ENCODE measurements at places on chromosomes 6 and 20.

- DNase-seq = no peak
Observed at GRCh38 chr6:1618311-1619097, 8.8 kb downstream of the FOXC1 start.

DNA sequence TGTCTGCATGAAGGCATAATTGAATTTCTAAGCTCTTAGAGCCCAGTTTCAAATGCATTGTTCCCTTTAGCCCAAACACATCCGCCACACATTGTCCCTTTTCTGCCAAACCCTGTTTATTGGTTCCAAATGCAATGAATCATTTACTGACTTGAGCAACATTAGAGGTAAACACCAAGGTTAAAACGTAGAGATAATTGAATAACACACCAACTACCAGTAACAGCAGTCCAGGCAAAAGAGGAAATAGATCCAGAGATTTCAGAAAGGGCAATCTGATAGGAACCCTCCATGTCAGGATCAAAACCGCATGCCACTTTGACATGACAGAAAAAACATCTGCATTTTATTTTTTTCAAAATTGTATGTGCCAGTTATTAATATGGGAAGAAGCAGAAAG, 114.8 kb downstream of the PKHD1 start:
- DNase-seq = no peak

GRCh38 chr6:157266274-157267101, 56.8 kb downstream of the TMEM242 start:
- DNase-seq = no peak

- no peak for DNase-seq
Observed at GRCh38 chr6:154343473-154344308, 12.9 kb downstream of the IPCEF1 start.

DNA sequence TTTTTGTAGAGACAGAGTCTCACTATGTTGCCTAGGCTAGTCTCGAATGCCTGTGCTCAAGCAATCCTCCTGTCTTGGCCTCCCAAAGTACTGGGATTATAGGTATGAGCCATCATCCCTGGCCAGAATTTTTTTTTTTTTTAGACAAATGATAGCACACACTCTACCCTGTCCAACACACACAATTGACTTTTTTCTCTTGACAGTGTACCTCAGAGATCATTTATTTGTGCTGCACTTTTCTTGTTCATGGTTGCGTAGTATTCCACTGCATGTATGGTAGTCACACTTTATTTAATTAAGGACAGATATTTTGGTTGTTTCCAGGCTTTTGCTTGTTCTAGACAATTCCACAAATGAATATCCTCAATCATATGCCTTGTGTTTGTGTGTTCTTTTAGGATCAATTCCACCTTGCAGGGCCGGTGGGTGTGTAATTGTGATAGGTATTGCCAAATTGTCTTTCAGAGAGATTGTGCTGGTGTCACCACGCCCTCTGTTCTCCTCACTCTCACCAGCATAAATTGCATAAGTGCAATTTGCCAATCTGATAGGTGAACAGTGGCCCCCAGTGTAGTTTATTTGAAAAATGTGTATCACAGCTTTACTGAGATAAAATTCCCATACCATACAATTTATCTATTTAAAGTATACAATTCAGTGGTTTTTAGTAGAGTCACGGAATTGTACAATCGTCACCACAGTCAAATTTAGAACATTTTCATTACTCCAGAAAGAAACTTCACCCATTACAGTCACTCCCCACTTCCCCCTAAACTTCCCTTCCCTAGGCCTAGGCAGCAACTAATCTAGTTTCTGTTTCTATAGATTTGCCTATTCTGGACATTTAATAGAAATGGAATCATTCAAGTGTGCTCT, 20.1 kb downstream of the SRC start:
- DNase-seq = peak; percentile 61

DNA sequence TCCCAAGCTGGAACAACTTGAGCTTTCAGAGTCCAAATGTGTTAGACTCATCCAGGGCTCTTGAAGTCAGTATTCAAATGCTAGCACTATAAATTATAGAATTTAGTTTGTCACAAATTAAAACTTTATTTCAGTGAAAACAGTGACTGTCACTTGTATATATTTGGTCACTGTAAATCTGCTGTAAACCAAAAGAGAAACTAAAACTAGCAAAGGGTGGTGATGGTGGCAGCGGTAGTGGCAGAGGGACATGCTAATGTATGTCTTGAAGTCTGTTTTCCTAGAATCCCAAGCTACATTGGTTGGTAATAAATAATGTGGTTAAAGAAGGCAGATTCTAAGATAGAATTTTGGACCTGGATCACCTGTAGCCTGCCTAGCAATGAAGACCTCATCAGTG, 140.4 kb upstream of the CENPW start:
- DNase-seq = no peak

DNA sequence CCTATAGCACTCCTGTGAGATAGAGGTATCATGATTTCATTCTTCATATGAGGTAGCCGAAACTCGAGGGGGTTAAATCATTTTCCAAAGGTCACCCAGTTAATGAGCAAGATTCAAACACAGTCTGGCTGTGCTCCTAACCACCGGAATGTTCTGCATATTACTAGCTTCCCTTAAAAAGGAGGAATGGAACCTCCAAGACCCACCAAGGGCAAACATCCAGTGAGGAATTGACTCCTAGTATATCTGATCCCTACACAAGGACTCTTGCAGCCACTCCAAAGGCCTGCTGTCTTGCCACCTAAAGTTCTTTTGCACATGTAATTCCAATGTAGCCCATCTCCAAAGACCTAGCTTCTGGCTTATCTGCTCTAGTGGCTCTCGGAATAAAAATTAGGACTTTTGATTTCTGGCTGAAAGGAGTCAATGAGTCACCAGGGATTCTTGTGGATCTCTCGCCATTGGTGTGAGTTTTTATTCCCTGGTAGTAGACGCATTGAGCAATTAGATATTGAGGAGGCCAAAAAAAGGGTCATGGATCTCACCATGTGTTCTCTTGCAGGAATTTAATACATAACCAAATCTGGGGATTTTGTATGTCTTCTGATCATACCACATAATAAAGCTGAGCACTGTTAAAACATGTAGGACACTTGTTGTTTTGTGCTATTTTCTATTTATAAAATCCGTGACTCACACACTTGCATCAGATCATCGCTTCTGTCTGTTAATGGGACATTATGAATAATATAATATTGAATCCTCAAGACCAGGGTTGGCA, 9.1 kb downstream of the BCAS1 start:
- DNase-seq = no peak

DNA sequence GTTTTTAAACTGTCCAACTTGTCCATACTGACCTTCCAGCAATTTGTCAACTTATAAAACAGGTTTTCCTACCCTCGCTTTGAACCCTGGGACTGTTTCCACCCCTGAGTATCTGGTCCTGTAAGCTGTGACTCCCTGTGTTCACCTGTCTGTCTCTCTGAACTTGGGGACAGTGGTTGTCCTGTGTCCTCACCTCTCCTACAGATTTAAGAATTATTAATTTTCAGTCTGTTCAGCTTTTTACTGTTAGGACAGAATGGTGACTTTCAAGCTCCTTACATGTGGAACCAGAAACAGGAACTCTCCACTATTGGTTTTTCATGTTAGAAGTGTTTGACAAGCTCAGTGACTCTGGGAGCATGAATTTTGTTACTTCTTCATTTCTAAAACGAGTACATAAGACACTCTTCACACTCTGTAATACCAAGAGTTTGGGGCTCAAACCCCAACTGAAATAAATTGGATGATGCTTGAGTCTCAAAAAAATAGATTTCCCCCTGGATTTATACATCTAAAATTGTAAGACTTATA, 713.9 kb downstream of the COL12A1 start:
- DNase-seq = no peak

- DNase-seq = no peak
Observed at GRCh38 chr20:53699085-53699674, 105.5 kb upstream of the ZNF217 start.

GRCh38 chr20:54184071-54184470, 10.3 kb upstream of the CYP24A1 start:
- no peak for DNase-seq

- DNase-seq = no peak
Observed at GRCh38 chr6:14012313-14013030, 87.7 kb downstream of the RNF182 start.

DNA sequence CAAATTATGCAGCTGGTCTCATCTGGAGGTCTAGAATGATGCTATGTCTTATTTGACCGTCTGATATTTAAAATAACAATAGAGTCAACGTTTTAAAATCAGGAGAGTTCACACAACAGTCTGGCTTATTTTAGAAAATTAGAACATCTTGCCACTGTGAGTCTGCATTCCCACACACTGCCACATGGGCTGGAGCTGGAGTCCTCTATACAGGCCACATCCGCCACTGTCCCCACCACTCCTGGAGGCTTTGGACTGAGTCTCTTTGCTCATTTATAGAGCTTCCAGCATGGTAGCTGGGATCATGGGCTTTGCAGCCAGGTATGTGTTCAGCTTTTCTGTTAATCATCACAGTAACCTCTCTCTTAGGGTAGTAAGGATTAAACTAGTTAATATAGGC, 68.8 kb upstream of the ZNFX1 start:
- no peak for DNase-seq

- no peak for DNase-seq
Observed at GRCh38 chr20:17678295-17678694, 3.7 kb downstream of the RRBP1 start.

- DNase-seq = no peak
Observed at GRCh38 chr6:85412911-85413430, 36.9 kb upstream of the NT5E start.

DNA sequence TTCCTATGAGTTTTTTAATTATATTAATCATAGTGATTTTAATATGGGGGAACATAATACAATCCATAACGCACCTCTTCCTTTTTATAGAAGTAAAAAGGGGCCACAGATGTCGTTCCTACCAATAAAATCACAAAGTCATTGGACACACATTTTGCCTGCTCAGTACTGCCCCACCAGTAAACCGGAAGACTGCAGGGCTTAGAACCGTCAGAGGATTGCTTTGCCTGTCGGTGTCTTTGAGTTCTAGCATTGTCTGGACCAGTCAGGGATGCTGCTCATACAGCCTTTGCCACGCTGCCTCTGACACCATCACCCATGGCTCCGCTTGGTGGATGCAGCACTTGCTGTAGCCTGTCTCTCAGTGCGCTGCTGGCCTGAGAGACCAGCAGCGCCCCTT, 853.6 kb downstream of the C6orf118 start:
- no peak for DNase-seq

GRCh38 chr20:46619445-46619844, 31.8 kb downstream of the SLC13A3 start:
- no peak for DNase-seq

DNA sequence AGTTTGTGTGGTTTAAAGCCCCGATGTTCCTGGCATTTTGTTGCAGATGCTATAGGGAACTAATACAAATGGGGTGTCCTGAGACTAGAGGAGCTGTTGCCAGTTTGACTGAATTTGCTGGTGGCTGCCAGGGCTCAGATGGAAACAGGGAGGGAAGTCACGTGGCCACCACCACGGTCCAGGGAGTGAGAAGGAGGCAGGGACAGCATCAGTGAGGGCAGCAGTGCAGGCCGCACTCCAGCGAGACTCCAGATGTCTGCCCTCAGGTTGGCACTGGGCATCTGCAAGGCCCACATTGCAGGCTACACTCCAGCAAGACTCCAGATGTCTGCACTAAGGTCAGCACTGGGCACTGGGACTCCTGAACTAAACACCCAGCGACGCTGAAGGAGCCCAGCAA, 86.2 kb downstream of the RAMACL start:
- DNase-seq = no peak

DNA sequence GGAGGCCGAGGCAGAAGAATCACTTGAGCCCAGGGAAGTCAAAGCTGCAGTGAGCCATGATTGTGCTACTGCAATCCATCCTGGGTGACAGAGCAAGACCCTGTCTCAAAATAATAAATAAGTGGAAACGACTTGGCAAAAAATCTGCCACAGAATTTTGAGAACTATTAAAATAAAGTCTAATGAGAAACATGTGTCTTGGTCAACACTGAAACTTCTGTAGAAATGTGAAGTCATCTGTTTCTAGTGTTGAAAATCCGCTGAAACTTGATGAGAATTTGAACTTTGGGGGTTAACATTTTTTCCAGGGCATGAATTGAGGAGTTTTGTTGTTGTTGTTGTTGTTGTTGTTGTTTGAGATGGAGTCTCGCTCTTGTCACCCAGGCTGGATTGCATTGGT, 29.0 kb upstream of the BCLAF1 start:
- no peak for DNase-seq

DNA sequence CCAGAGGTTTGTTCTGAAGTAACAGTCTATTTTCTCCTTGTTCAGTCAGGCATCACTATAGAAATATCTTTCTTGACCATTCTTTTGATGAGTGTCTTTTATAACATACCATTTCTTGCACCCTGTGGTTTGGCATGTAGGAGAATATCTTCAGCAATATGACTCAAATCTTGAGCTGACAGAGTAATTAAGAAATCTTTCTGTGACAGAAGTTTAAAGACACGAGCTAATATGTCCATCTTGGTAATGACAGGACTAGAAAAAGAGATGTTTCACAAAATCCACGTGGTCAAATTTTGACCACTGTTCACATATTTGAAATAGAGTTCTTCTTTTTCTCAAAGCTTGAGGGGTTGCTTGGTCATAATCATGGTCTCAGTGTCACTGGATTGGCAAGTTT, 149.9 kb downstream of the MYB start:
- DNase-seq = peak; percentile 31

- no peak for DNase-seq
Observed at GRCh38 chr6:20660534-20660933, 126.3 kb downstream of the CDKAL1 start.
